AG20443 (cell line): ENCODE measurements at places on chromosomes 2 and 18.

GRCh38 chr2:25912851-25913695, 34.8 kb upstream of the ASXL2 start:
- DNase-seq, result peak; percentile 52

GRCh38 chr2:12305931-12306330, 410.8 kb upstream of the TRIB2 start:
- no peak for DNase-seq

DNA sequence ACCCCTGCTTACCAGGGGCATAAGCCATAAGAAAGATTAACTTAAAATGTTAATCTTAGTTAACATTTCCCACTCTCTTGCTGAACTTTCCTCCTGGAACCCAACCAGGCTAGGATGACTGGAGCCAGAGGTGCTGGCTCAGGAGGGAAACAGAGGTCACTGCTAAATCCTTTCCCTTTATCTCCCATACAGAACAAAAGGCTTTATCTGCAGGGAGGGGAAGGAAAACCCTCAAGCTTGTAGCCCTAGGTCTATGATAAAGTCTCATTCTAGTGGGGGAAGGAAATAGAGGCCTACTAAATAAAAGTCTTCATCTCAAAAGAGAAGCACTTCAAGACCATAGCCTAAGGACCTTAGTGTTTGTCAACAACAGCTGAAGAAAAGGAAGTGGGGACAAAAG, 18.6 kb downstream of the HIBCH start:
- DNase-seq, result no peak

- no peak for DNase-seq
Observed at GRCh38 chr18:46727177-46727576, 29.7 kb downstream of the ST8SIA5 start.

DNA sequence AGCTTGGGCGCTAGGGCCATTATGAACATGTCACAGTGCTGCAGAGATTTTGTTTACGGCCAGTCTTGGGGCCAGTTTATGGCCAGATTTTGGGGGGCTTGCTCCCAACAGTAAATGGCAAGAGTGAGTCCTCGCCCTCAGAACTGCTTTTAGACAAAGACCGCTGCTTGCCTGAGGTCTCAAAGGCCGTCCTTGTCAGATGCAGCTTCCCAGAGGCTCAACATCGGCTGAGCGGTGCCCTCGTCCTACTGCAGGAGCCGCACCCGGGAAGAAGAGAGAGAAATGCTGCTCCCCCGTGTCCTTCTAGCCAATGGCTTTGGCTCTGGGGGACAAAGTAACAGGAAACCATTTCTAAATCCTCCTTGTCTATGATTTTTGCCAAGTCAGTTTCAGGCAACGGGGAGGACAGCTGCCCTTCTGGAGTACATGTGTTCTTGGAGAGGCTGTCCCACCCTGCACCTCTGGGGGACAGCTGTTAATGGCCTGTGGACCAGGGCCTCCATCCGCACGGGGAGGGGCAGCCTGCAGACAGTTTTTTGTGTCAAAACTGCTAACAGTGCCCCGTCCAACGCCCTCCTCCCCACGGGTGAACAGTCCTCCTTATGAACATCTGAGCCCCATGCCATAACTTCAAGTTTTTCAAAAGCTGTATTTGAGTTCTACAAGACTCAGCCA, 66.1 kb downstream of the C18orf63 start:
- DNase-seq, result no peak

DNA sequence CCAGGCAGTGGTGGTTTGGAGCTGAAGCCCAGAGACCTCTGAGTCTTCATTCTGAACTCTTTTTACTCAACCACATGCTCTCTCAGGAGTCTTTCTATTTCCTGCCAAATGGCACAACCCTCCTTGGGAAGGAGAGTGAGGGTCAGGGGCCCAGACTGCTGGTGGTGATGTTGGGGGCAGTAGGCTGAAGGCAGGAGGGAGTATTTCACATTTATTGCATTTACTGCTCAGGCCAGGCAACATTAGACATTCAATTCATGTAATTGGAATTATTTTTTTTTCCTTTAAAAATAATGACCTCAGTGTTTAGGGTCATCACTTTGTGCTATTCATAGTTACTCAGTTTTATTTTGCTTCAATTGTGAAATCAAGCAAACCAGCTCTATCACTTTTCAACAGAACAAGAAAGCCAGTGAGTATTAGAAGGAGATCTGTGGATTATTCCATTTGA, 311.3 kb upstream of the NT5C1B start:
- peak; percentile 42 for DNase-seq

DNA sequence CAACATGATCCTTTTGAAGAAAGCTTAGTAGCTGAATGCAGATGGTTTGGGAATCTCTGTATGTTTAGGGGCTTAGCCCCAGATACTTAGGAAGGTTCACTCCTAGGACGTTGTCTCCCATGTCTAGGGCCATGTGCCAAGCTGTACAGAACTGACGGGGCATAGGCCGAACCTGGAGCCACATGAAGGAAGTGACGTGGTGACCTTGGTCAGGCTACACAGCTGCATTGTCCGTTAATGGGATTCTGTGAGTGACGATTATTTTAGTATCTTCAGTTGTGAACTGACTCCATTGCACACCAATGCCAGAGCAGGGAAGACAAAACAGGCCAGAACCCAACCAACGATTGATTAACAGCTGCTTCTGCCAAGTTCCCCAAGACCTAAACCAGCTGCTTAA, 139.3 kb downstream of the TPO start:
- DNase-seq, result no peak

DNA sequence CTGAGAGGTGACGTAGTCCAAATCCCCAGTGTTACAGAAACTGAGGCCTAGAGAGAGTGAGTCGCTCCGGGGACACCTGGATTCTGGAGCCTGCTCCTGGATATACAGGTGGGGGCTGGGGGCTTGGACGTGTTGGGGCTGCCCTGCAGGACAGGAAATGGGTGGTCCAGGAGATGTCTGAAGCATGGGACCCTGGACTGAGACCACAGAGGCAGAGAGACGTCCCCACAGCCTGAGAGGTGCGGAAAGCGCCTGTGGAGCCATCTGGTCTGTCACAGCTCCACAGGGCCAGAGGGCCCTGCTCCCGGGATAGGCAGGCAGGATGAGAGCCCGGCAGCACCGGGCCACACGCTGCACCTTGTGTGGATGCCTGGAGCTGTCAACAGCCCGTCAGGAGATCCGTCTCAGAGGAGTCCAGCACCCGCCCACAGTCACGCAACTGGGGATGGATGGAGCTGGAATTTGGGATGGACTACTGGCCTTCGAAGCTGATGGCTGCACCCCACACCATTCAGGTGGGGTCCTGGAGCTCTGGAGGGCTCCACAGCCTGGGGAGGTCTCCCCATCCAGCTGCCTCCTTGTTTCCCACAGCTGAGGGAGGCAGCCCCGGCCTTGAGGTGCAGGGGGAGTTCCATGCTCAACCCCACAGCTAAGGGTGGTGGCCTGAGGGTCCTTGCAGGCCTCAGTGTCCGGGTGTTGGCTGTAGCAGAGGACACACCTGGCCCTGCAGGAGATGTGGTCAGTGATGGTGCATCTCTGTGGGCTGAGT, 303.0 kb downstream of the NDUFA10 start:
- no peak for DNase-seq

GRCh38 chr2:33038799-33039198, 92.0 kb downstream of the LTBP1 start:
- DNase-seq, result no peak

- DNase-seq, result no peak
Observed at GRCh38 chr2:232398293-232399034, 8.2 kb upstream of the ALPG start.

- no peak for DNase-seq
Observed at GRCh38 chr2:60715561-60715960, 40.5 kb upstream of the PAPOLG start.

- no peak for DNase-seq
Observed at GRCh38 chr18:59681521-59682004, 15.7 kb downstream of the CCBE1 start.

- no peak for DNase-seq
Observed at GRCh38 chr2:22944143-22944542, 440.8 kb upstream of the KLHL29 start.

- DNase-seq, result peak; percentile 72
Observed at GRCh38 chr2:20650393-20650876, 463 bp downstream of the HS1BP3 start.

DNA sequence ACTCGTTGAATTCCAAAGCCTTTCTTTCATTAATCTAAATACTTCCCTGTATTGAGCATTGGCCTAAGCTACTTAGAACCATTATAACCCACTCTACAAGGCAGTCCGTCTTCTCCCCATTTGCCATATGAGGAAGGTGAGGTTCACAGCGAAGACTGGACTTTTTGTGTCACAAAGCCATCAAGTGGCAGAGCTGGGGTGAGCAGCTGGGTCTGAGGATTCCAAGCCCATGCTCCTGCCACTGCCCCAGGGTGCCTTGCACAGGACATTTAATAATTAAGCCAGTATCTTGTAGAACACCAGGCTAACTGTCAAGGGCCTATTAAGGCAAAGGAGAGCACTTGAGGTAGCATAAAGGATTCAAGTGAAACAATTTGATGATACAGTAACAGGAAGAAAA, 68.8 kb upstream of the ZNF397 start:
- no peak for DNase-seq

DNA sequence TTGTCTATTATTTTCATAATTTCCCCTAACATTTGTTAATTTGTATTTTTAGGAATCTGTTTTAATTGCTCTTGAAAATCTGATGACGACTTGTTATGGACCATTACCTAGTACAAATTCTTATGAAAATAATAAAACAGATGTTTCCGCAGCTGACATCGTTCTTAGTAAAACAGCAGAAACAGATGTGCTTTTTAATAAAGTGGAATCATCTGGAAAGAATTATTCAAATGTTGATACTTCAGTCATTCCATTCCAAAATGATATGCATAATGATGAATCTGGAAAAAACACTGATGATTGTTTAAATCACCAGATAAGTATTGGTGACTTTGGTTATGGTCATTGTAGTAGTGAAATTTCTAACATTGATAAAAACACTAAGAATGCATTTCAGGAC, 69.9 kb downstream of the PMS1 start:
- no peak for DNase-seq

DNA sequence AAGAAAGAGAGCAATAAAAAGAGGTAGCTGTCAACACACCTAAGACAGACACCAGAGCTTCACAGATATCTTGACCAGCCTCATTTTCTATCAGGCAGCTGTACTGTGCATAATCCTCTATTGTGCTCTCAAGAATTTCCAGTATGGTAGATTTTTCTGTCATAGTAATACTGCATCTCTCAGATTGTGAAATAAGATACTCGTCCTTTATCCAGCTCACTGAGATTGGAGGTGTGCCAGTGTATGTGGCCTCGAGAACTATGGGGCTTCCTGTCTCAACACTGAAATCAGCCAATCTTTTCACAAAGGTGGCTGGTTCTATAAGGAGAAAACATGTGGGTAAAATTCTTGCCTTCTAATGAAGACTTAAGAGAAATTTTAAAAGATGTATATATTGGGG, 88.9 kb downstream of the TTN start:
- no peak for DNase-seq

DNA sequence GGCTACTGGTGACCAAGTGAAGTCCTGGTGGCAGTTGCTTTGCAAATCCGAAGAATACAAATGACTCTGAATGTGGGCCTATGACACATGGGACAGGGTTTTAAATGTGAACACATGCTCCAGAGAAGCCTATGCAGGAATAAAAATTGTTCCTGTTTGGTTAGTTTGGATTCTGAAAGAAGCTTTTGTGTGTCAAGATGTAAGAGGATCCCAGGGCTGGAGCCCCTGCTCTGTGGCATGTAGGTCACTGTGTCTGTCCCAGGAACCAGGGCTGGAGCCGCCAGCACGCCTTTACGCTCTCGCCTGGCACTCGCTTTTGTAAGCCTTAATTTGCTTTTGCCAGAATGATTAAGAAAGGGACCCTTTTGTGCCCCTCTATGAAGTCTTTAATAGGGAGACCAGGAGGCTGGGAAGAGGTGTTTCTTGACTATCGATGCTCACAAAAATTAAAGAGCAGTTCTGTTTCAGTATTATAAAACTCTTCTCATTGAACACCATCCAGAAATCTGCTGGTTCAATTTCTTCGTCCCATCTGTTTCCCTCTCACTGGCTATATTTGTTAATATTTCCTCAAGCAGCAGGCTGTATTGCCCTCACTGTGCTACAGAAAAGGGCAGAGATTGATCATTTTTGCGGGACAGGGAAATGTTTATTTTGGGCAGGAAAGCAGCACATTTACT, 532.7 kb upstream of the POU3F3 start:
- DNase-seq, result no peak

- no peak for DNase-seq
Observed at GRCh38 chr2:141942006-141942789, 188.6 kb downstream of the LRP1B start.

DNA sequence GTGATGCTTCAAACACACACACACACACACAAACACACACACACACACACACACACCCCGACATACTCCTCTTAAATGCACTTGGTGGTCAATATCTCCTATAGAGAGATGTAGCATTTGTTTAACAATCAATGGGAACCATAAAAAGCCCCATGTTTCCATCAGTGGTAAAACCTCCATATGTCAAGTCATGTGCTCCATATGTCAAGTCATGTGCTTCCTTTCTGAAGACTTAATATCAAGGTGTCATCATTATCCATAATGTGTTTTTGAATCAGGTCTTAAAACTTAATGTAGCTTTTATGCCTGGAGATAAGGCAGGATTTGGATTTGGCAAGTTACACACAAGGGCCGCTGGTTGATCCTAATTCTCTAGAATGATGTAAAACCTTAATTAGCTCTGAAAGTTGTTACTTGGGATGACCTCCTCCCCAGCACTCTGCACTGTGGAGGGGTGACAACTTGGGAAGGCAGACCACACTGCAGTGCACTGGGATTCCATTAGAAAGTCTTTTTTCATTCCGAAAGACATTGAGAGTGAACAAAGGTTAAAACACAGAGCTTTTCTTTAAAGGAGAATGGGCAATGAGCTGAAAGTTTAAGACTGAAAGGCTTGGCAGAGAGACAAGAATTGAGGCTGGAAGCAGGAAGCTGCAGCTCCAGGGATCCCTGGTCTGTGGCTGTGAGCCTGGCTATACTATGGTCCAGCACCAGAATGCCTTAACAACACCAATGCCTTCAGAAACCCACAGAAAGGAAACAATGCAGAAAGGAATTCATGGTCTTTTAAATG, 26.4 kb downstream of the ALK start:
- DNase-seq, result no peak

- DNase-seq, result no peak
Observed at GRCh38 chr2:48619526-48619925, 1.9 kb downstream of the GTF2A1L start.

- DNase-seq, result no peak
Observed at GRCh38 chr2:74756356-74756890, 77.5 kb upstream of the HK2 start.
